Endothelial cell of umbilical vein (primary cell): ENCODE measurements at places on chromosomes 2 and 18. TPM values are rescaled to one million over a fixed set of nuclear protein-coding genes. Genes with fewer than 3 reads are reported as not detected.

- DNase-seq, result peak; percentile 34
These were observed 8.1 kb upstream of the WIPF1 start for GRCh38 chr2:174605687-174606086.

DNA sequence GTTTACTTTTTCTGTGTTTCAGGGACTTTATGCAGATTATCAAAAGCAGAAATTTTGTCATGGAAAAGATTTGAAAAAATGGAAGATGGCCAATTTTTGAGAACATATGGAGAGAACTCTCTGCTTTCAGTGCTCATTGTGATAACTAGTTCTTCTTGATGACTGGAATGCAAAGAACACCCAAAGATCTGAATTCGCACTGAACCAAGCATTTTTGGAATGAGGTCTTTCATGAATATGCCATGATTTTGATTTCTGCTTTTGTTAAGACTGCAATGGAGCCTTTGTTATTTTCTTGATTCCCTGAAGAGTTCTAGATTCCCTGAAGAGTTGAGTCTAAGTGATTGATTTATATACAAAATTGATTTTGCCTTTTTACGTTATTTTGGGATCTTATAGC is 124.1 kb downstream of the FMNL2 start:
- no peak for DNase-seq

- DNase-seq, result no peak
These were observed 26.2 kb upstream of the EVA1A start for GRCh38 chr2:75586971-75587370.

- no peak for DNase-seq
These were observed 15.5 kb upstream of the MGAT5 start for GRCh38 chr2:134238371-134238770.

DNA sequence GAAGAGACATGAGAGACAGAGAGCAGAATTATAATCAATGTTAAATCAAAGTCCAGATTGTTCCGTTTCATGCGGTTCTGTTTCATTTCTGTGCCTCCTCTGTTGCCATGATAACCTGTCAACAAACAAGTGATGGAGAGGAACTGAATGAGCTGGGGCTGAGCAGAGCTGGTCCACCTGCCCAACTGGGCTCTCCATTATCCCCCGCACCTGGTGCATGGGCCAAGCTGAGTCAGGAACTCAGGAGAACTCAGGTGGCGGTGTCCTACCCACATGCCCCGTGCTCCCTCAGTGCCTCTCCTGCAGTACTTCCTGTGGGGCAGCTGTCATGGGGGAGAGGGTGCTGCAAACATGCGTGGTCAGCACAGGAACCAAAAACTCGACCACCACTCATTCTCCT is 178.8 kb downstream of the TTC32 start:
- no peak for DNase-seq

DNA sequence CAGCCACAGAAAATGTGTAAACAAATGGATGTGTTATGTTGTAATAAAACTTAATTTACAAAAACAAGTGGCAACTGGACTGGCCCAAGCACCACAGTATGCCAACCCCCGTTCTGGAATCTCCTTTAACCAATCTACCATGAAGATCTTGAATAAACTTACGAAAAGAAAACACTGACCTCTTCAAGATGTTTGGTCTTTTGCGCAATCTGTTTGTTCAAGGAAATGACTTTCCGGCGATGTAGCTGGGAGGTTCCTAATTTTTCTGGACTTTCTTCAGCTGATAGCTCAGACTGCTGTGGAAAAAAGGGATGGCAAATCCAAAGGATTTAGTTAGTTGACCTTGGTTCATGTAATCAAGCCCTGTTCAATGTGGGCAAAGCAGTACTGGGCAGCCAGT is 55.7 kb downstream of the CCDC93 start:
- peak; percentile 88 for DNase-seq

- no peak for DNase-seq
These were observed 91.5 kb downstream of the DYM start for GRCh38 chr18:49368876-49369440.

GRCh38 chr2:16124881-16125613 is 184.7 kb downstream of the MYCN start:
- DNase-seq, result no peak

GRCh38 chr2:11553661-11554398 is 20.0 kb downstream of the GREB1 start:
- DNase-seq, result no peak

DNA sequence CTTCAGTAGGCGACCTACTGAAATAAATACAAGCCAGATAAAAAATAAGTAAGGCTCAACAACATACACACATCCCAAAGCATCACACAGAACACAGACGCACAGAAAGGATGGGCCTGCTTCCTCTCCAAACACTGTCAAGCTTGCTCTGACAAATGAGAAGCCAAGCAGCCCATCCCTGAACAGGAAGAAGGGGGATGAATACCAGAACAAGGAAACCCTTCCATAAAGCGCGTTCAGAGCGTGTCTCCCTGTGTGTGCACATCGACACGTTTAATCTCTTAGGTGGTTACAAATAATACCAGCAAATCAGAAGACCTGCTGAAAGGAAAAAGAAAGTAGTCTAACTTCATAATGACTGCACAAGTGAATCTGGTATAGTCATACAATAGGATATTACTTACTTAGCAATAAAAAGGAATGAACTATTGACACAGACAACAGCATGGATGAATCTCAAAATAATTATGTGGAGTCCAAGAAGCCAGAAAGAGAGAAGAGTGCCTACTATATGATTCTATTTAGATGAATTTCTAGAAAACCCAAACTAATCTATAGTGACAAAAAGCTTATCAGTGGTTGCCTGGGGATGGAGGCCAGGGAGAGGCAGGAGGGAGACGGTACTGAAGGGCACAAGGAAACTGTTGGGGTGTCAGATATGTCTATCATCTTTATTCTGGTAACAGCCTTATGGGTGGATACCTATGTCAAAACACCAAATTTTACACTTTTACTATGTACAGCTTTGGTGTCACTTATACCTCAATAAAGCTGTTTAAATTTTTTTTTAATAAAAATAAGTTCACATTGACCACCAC is 26.8 kb downstream of the MBOAT2 start:
- peak; percentile 10 for DNase-seq

- DNase-seq, result peak; percentile 67
These were observed 81.1 kb downstream of the ACVR2A start for GRCh38 chr2:147925886-147926285.

- peak; percentile 78 for DNase-seq
These were observed 23.2 kb upstream of the NPC1 start for GRCh38 chr18:23609390-23610023.

DNA sequence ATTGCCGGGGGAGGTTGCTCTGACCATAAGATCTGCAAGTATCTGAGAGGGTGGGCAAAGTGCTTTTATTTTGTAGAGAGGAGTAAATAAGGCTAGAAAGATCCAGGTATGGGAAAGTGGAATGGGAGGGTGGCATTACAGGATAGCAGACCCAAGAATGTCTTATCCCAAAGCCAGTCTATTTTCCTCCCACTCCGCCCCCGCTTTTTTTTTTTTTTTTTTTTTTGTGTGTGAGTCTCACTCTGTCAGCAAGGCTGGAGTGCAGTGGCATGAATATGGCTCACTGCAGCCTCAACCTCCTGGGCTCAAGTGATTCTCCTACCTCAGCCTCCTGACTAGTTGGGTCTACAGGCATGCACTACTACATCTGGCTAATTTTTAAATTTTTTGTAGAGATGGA is 31.5 kb downstream of the ARID5A start:
- DNase-seq, result no peak

GRCh38 chr2:208315081-208315788 is 49.2 kb downstream of the PIKFYVE start:
- no peak for DNase-seq

NFATC1 gene
- total RNA-seq, result 26.8 and 30.0 TPM in 2 replicates

ZNF396 gene
- total RNA-seq, result 0.44 and 0.72 TPM in 2 replicates

IL36B gene
- total RNA-seq, result not detected in 2 replicates

IL37 gene
- not detected in 2 replicates for total RNA-seq

SCN2A gene
- not detected in 2 replicates for total RNA-seq

DCDC2C gene
- total RNA-seq, result not detected in 2 replicates

SERPINB10 gene
- total RNA-seq, result not detected in 2 replicates

CFAP65 gene
- not detected in 2 replicates for total RNA-seq

OXER1 gene
- 0.18 TPM in 1 of 2 replicates, not detected in the other for total RNA-seq
